Mesangial cell (primary cell): ENCODE measurements at places on chromosomes 16 and 17. TPM values are rescaled to one million over a fixed set of nuclear protein-coding genes. Genes with fewer than 3 reads are reported as not detected.

The CRHR1 gene
- total RNA-seq: not detected in 2 replicates

The KRT222 gene
- 0.16 and 1.3 TPM in 2 replicates for total RNA-seq

The KRTAP9-8 gene
- total RNA-seq: not detected in 2 replicates

The CEP131 gene
- 14.5 and 17.8 TPM in 2 replicates for total RNA-seq

The OR4D1 gene
- not detected in 2 replicates for total RNA-seq

The CHCT1 gene
- not detected in 2 replicates for total RNA-seq

The ALOXE3 gene
- total RNA-seq: under 0.01 and 0.49 TPM in 2 replicates

The SPNS1 gene
- total RNA-seq: 60.0 and 111 TPM in 2 replicates

The RBFOX1 gene
- total RNA-seq: under 0.01 TPM in 1 of 2 replicates, not detected in the other

The MYOCD gene
- total RNA-seq: 0.63 and 3.1 TPM in 2 replicates

The COPZ2 gene
- total RNA-seq: 10.6 and 23.1 TPM in 2 replicates

The KRT32 gene
- total RNA-seq: not detected in 2 replicates

The DNAI2 gene
- not detected in 2 replicates for total RNA-seq

The SEPTIN12 gene
- not detected in 2 replicates for total RNA-seq

The ALDOA gene
- total RNA-seq: 908 and 1,156 TPM in 2 replicates

The HOXB6 gene
- 14.5 and 29.4 TPM in 2 replicates for total RNA-seq

The CACNG4 gene
- 0.25 TPM in 1 of 2 replicates, not detected in the other for total RNA-seq

The ADCY9 gene
- 13.4 and 15.0 TPM in 2 replicates for total RNA-seq

The ITGAD gene
- not detected in 2 replicates for total RNA-seq

The ABCC3 gene
- 10.4 and 61.5 TPM in 2 replicates for total RNA-seq

The TOM1L1 gene
- 30.6 and 45.4 TPM in 2 replicates for total RNA-seq

The SHBG gene
- total RNA-seq: 0.89 TPM in 1 of 2 replicates, not detected in the other

The NUPR1 gene
- 0.16 and 9.0 TPM in 2 replicates for total RNA-seq

The ABCA9 gene
- total RNA-seq: under 0.01 and 0.38 TPM in 2 replicates

The TMEM97 gene
- total RNA-seq: 14.7 and 29.7 TPM in 2 replicates

The TBC1D3C gene
- 2.7 TPM in 1 of 2 replicates, not detected in the other for total RNA-seq

The FADS6 gene
- not detected in 2 replicates for total RNA-seq

The PDE6G gene
- total RNA-seq: 0.65 and 6.6 TPM in 2 replicates

The CLEC10A gene
- total RNA-seq: not detected in 2 replicates

The TRAPPC1 gene
- 87.2 and 97.5 TPM in 2 replicates for total RNA-seq

The TMEM204 gene
- 1.6 and 4.4 TPM in 2 replicates for total RNA-seq

The RASD1 gene
- total RNA-seq: 0.33 and 2.9 TPM in 2 replicates

The RAB11FIP4 gene
- 2.6 and 10.5 TPM in 2 replicates for total RNA-seq

The MMP25 gene
- under 0.01 and 0.13 TPM in 2 replicates for total RNA-seq

The ANKFN1 gene
- total RNA-seq: 0.25 TPM in 1 of 2 replicates, not detected in the other

The KRT33B gene
- total RNA-seq: not detected in 2 replicates

The ARSG gene
- 1.3 and 3.9 TPM in 2 replicates for total RNA-seq

The CDRT4 gene
- total RNA-seq: 1.6 TPM in 1 of 2 replicates, not detected in the other

The GP1BA gene
- total RNA-seq: not detected in 2 replicates

The MT1F gene
- 12.9 and 25.0 TPM in 2 replicates for total RNA-seq

The MPO gene
- 0.13 TPM in 1 of 2 replicates, not detected in the other for total RNA-seq

The SLFN14 gene
- total RNA-seq: not detected in 2 replicates

The LITAF gene
- 52.0 and 96.3 TPM in 2 replicates for total RNA-seq

The SLC35G3 gene
- not detected in 2 replicates for total RNA-seq

The RNF157 gene
- 2.4 and 4.9 TPM in 2 replicates for total RNA-seq

The DNAAF1 gene
- total RNA-seq: not detected in 2 replicates

The TBC1D3 gene
- not detected in 2 replicates for total RNA-seq

The NPIPA8 gene
- total RNA-seq: not detected in 2 replicates

The LGALS9C gene
- not detected in 2 replicates for total RNA-seq

The KRTAP4-6 gene
- not detected in 2 replicates for total RNA-seq
